ENCODE measurements at places on chromosomes 2 and 18.
A peak's percentile ranks its signal among the peaks of the same experiment; 100 is the strongest.

- DNase-seq, result no peak
These were observed 73.8 kb upstream of the RAB6C start for GRCh38 chr2:129905664-129906081.

DNA sequence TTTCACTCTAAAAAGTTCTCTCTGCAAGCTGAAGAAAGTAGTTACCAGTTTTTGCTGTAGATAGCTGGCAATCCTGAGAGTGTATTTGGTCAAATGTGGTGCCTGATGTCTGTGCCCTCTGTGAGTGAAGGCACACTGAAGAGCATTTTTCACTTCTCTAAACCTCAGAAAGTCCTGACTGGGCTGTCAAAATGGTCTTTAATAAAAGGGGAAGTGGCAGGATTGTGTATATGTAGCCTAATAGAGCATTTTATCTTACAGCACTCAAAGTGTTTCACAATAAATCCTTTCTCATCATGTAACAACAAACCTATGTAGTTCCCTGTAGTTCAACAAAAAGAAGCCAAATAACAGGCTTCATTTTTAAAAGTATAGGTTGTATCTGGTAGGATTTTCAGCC is 1552.3 kb upstream of the SLC39A10 start:
- DNase-seq, result peak; percentile 3

- peak; percentile 66 for DNase-seq
These were observed 510.3 kb downstream of the PLCL1 start for GRCh38 chr2:198314559-198315153.

DNA sequence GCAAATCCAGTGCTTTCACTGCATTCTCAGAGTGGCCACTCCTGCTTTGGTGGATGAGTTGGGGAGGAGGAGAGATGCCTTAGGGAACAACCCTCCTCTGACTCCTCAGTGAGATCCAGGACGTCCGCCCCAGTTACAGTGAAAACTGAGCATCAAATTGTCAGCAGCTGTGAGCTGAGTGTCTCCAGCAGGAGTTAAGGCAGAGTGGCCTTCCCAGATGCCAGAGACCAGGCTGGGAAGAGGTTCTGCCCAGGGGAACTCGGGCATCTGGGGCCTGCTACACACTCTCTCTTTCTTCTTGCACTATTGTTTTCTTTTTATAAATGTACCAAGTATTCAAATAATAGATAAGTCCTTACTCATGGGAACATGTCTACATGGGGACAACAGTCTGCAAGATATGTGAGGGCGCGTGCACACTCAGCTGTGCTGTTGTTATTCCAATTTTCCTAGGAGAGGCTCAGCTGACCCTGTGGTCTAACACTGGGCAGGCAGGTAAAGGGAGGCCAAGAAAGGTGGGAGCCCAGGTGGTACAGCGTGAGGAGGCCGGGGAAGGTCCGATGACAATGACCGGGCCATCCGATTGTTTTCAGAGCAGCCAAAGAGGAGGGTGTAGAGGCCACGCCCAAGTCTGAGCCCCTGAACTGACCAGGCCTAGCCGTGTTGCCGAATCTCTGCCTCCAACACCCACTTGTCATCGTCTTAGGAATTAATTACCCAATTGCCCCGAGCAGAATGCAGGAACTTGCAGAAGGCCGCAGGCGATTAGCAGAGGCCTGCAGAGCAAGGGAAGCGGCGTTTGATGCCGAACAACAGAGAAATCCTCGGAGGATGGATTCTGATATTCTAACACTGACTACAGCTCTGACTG is 166.9 kb downstream of the ANAPC1 start:
- no peak for DNase-seq

GRCh38 chr2:64787698-64788097 is 134.0 kb upstream of the SERTAD2 start:
- DNase-seq, result no peak

- no peak for DNase-seq
These were observed 155.4 kb upstream of the GATA6 start for GRCh38 chr18:22013993-22014392.

DNA sequence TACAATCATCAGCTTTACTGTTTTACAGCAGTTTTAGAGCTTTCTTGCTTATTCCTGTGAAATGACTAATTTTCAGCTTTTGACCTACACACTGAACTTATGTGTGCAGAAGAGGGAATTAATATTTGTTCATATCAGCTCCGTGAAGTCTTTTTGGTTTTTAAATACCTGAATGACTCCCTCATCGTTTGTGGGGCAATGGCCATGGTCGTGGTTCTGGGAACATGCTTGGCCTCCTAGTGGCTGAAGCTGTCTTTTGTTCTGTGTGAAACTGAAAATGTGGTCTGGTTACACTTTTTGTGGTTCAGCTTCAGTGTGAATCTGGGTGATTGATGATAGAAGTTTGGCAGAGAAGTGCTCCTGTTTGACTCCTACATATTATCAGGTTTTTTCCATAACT is 408.1 kb downstream of the THSD7B start:
- peak; percentile 85 for DNase-seq

DNA sequence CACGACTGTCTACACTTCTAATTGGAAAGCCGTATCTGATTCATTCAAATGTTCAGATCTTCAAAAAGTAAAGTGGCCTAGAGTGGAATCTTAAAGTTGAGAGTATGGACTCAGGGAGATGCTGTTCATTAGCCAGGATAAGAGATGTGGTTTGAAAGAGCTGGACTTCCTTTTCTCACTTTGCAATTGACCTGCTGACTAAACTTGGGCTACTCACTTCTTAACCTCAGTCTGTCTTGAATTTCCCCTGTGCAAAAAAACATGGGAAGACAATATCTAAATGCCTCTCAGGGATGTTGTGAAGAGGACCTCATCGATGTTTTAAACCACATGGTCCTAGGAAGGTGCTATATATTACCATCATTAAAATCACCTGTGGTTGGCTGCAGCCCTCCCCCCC is 64.1 kb downstream of the BCL2 start:
- no peak for DNase-seq

DNA sequence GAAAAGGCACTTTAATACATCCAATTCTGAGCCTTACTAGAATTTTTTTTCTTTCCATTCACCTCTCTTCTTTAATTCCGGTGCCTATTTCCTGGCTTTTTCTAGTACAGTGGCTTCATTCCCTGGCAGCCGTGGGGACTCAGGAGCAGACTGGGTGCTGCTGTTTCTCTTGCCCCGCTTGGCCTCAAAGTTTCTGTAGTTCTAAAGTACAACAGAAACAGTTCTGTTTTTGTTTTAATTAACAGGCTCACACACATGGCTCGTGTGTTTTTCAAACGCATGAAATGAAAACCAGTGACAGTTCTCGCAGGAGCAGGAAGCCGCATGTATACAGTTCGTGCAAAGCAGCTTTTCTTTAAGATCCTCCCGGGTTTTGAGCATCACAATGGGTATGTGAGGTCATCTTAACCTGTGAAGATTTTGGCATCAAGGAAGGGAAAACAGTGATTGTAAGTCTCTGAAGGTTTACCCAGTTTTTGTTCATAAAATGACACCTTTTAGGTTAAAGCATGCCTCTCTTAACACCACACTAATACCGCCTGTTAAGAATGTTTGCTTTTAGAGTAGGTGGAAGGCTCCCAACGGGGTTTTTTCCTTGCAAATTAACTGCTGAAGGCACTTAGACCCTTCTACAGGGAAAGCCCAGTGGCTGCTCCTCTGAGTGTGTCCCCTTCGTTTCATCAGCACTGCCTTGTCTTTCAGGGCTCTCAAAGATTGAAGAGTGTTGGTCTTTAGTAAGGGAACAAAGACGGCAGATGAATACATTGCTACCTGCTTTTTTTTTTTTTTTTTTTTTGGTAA is 5.8 kb downstream of the FZD7 start:
- DNase-seq, result no peak

- DNase-seq, result no peak
These were observed 17.6 kb downstream of the RAMP1 start for GRCh38 chr2:237876951-237877491.

DNA sequence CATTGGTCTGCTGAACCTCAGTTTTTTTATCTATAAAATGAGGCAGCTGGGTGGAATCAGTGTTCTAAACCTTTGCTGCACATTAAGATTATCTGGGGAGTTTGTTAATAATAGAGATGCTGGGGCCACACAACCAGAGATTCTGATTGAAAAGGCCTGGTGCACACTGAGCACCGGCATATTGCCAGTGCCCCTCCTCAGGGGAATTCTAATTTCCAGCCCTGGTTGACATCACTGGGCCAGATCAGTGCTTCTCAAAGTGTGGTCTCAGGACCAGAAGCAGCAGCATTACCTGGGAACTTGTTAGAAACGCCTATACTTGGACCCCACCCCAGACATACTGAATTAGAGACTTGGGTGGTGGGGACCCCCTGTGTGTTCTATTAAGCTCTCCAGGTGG is 112.5 kb downstream of the SETBP1 start:
- no peak for DNase-seq

DNA sequence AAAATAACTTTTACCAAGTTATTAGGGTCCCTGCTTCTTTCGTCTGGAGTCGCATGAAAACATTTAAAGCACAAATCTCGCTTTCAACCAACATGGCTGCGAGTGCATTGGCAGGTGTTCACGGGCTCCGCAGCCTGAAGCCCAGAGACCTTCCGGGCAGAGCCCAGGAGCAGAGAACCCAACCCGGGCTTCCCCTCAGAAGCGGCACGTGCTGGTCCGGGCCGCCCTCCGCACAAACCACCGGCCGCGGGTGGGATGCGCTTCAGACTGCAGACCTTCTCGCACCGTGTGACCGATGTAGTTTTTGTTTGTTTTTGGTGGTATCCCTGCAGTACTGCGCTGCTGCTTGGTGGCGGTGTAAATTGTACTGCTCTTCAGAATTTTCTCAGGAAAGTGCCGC is 105.6 kb upstream of the TPO start:
- no peak for DNase-seq

DNA sequence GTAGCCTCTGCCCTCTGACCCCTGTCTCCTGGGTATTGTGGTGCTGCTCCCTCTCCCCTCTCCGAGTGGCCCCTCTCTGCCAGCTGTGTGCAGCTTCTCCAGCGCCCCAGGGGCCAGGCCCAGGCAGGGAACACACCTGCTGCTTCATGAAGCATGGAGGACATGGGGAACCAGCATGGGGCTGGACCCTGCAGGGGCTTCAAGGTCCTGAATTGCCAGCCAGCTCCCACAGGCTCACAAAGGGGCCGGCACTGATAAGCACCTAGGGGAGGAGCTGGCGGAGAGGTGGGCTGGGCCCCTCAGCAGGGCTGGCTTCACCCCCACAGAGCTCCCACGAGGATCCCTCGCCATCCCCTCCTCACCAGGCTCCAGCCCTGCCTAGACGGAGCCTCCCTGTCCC is 77.4 kb upstream of the GPC1 start:
- DNase-seq, result no peak

DNA sequence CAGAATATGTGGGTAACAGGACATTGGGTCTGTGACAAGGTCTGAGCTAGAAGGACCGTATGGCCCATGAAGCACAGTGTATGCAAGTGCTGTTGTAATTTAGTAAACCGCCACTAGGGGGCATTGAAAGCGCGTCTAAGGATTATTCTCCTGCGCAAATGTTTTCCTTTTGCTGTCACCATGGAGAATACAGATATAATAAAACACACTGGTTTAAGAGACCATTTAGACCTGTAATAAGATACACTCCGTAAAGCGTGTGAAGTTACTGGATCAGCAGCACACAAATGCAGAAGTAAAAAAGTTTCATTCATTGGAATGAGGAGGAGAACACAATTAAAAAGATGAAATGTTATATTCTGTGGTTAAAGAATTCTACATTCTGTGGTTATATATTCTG is 272.4 kb downstream of the AGAP1 start:
- DNase-seq, result peak; percentile 82

DNA sequence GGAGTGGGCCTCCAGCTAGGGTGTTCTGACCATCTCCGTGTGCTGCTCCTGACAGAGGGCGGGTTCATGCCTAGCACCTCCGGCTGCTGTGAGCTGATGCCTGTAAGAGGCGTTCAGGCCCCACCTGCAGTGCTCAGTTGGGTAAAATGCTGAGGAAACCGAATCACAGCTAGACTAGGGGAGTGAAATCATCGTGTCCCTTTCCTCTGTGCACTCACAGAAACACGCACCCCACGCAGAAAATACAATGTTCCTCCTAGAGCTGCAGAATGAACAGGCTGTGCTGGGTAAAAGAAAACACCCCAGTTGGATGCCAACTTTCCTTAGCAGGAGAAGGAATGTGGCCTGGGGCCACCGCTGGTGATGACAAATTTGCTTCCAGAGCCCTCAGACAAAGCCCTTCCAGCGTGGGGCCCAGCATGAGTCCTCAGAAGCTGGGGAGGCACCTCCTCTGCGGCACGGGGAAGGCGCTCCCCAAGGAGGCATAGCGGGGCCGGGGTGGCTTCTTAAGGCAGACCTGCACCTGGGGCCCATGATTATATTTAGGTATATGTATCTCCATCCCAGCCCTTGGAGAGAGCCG is 16.3 kb upstream of the ARHGEF4 start:
- peak; percentile 42 for DNase-seq

DNA sequence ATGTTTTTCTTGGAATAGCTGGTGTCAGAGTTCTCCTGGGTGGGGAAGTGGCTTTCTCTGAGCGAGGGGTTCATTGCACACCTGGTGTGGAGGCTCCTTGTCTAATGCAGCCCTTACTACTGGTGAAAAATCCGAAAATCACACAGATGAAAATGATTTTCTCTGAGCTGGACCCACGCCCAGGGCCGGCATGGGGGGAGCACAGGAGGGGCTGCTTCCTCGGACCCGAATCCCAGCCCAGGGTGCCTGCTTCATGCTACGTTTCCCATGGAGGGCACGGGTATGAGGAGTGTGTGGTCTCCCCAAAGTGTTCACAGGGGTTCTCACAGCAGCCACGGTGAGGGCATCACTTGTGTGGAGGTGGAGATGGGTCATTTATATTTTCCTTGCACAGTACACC is 288.0 kb upstream of the HDAC4 start:
- DNase-seq, result no peak

- no peak for DNase-seq
These were observed 9.9 kb upstream of the CDK15 start for GRCh38 chr2:201796478-201796865.

DNA sequence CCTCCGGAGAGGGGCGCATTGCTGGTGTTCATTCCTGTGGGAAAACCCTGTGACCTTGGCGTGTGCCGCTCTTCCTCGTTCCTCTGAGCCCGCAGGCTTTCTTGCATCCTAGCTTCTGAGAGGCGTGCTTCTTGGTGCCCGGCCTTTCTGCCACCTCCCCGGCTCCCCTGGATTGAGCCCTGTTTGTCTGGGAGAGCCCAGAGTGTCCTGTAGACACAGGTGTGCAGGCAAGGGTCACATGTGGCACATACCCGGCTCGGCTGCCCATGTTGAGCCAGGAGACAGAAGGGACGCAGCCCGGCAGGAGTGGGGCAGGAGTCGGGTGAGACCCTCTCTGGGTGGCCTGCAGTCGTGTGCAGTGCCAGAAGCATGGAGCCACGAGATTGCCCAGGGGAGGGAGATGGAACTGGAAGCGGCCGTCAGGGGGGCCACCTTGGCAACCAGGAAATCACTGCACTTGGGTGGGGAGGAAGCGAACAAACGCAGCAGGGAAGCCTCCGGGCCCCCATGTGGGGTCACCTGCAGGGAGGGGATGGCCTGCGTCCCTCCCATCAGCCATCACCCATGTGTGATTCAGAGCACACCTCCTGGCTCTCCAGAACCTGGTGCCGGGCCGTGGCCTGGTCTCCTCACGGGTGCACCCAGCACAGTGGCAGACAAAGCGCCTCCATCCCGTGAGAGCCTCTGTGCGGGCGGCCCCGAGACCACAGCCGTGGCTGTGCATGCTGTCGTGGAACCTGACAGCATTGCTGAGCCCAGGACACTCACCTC is 92.9 kb downstream of the SH3BP4 start:
- no peak for DNase-seq
